T-helper 1 cell (primary cell): ENCODE measurements at places on chromosomes 7 and 10.
A peak's percentile ranks its signal among the peaks of the same experiment; 100 is the strongest.

GRCh38 chr7:154750353-154750801 lies 252.5 kb downstream of the PAXIP1 start:
- no peak for DNase-seq

GRCh38 chr10:77685432-77685831 lies 47.8 kb upstream of the KCNMA1 start:
- DNase-seq, result no peak

DNA sequence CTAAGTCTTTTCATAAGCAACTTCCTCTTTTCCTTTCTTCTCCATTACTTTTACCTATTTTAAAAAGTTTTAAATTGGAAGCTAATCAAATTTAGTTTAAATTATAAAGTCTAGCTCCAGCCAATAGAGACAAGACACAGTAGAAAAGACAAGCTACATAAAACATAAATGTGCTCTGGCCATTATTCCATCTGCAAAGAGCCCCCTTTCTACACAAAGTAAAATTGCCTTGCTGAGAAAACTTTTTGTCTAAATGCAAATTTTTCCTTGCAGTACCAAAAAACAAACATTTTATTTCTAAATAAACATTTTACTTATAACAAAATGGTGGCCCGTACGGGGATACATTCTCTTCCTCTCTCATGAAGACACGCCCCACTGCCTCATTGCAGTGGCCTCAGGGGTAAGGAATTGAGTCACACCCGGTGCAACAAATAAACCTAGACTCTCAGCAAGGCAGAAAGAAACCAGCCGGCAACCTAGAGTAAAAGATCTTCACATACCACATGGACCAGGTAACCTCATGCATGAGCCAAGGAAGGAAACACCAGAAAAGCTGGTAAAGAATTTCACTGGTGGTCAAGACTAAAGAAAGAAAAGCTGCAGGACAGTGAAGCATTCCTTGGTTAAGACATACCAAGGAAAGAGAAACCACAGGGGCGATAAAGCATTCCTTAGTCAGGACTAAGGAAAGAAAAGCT lies 71.6 kb upstream of the ZNF746 start:
- no peak for DNase-seq

DNA sequence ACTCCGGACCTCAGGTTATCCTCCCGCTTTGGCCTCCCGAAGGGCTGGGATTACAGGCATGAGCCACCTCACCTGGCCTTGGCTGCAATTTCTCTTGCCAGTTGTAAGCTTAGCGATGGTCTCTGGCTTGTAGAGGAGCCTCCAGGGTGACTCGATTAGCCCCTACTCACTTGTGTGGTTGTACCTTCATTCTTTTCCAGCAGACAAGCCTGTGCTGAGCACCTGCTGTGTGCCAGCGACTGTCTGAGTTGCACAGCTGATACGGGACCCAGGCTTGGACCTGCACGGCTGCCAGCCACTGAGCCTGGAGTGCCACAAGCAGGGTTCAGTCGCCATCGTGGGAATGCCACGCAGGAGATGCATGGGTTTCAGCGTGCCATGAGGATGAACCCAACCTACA lies 42.0 kb upstream of the DNAJB6 start:
- DNase-seq, result no peak

- DNase-seq, result no peak
These were observed 12.2 kb downstream of the TAS2R16 start for GRCh38 chr7:122983261-122983660.

DNA sequence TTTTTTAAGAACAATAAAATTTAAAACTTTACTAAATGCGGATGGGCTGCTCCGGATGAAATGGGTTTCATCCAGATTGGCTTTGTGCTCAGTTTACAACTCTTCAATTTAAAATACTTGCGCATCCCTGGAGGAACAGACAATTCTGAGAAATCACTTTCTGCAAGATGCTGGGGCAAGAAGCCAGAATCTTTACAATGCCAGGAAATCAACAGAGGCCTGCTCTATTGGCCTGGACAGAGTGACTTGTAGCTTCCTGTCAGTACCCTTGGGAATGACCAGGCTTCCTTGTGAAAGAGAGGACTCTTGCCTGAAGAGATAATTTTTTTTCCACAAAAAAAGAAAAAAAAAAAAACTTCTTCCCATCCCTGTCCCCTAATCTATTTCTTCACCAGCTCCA lies 3.9 kb upstream of the FAM13C start:
- no peak for DNase-seq

- no peak for DNase-seq
These were observed 35.9 kb downstream of the ACSM6 start for GRCh38 chr10:95229724-95230627.

GRCh38 chr7:50591098-50591479 lies 25.9 kb upstream of the DDC start:
- no peak for DNase-seq

DNA sequence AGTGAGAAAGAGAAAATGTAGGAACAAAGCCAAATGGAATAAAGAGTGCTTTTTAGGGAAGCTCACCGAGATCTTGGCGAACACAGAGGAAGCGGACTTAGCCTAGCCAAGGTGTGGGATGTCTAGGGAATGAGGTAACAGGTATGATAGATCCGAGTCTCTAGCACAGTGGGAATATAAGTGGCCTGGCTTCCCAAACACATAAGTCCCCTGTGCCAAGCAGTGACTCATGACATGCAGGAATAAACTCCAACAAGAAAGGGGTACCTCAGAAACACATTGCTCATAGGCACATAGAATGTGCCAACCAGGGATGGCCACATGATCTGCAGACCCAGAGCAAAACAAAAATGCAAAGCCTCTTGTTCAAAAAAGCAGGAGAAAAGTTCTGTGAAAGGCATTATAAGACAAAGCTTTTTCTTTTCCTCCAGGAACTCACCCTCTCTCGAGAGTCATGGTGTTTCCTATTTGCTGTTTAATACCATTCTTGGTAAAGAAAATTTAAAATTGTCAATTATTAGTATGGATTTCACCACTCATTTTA lies 542.5 kb downstream of the GATA3 start:
- no peak for DNase-seq

DNA sequence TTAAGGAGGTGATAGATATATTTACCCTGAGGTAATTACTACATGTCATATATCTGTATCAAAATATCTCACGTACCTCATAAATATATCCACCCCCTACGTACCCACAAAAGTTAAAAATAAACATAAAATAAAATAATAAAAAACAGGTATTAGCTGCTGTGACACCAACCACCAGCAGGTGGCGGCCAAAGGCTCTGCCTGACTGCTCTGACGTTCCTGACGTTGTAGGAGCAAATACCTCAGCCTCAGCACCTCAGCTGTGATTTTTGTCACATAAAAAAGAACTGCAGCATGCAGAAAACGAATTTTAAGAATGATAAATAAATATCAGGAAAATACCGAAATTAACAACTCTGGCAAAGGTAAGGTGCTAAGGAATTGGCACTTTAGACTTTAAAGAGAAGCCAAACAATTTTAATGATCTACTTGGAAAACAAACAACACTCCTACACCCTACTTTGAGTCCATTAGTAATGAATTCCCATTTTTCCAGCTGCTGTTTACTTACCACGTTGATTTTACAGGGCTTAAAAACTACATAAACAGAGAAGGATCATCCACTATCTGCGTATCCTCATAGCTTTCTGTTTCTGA lies 125.4 kb upstream of the TARP start:
- peak; percentile 30 for DNase-seq

GRCh38 chr10:35462491-35462934 lies 126.2 kb downstream of the CCNY start:
- DNase-seq, result no peak

- DNase-seq, result peak; percentile 29
These were observed 844 bp downstream of the NRF1 start for GRCh38 chr7:129612112-129613015.

DNA sequence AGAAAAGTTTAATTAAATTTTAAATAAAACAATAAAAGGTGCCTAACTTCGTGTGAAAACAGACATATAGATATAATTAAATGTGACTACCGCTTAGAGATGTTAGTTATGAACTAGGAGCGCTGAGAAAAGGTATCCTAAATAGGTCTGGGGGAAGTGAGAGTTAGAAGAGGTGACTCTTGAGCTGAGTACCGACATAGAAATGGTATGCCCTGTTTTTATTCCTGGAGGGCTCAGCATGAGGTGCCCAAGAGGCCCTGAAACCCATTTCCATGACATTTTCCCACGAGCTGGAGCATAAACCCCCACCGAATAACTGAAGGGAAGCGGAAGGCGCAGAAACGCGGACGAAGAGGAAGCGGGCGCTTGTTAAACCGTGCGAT lies 433 bp upstream of the STARD3NL start:
- DNase-seq, result no peak

- DNase-seq, result no peak
These were observed 103.3 kb upstream of the IGFBP3 start for GRCh38 chr7:46024263-46024916.

DNA sequence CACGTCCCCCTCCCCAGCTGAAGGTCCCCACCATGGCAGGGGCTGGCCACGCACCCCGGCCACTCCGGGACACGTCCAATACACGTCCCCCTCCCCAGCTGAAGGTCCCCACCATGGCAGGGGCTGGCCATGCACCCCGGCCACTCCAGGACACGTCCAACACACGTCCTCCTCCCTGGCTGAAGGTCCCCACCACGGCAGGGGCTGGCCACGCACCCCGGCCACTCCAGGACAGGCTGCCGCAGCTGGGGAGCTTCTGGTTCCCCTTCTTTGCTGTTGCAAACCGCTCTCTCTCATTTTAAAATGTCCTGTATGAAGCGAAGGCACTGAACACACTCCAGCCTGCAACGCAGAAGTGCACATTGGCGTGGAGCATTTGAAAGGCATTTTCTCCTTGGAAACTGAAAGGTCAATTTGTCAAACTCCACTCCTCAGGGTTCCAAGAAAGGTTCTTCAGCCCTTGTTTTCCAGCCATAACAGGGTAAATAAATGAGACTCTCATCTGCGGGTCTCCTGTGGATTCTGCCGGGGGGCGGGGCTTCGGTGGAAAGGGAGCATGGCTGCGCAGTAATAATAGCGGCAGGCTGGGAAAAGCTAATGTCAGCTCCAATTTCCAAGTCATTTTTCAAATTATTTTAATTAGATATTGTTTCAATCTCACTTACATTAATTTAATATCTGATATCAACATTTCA lies 580.3 kb downstream of the DNAJB6 start:
- no peak for DNase-seq

DNA sequence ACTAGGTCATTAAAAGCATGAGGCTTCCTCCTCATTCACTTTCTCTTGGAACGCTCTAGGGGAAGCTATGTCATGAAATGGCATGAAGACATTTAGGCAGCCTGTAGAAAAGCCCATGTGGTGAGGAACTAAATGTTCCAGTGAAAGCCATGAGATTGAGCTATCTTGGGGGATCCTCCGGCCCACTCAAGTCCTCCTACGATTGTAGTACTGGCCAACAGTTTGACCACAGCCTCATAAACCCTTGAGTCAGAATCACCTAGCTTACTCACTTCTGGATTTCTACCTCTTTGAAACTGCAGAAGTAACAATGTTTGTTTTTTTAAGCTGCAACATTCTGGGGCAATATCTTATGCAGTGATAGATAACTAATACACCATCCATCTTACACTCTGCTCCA lies 605.1 kb downstream of the SORCS1 start:
- DNase-seq, result no peak

DNA sequence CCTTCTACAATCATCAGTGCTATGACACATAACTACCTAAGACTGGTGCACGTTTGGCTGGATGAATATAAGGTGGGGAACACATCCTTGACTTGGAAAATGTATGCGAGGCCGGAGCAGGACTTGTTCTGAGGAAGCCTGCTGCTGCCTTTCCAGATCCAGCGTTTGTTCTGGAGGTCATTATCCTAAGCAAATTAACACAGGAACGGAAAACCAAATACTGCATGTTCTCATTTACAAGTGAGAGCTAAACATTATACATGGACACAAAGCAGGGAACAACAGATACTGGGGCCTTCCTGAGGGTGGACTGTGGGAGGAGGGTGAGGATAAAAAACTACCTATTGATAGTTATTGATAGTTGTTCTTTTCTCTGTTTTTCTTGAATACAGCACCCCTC lies 10.8 kb upstream of the GALNT11 start:
- DNase-seq, result no peak

DNA sequence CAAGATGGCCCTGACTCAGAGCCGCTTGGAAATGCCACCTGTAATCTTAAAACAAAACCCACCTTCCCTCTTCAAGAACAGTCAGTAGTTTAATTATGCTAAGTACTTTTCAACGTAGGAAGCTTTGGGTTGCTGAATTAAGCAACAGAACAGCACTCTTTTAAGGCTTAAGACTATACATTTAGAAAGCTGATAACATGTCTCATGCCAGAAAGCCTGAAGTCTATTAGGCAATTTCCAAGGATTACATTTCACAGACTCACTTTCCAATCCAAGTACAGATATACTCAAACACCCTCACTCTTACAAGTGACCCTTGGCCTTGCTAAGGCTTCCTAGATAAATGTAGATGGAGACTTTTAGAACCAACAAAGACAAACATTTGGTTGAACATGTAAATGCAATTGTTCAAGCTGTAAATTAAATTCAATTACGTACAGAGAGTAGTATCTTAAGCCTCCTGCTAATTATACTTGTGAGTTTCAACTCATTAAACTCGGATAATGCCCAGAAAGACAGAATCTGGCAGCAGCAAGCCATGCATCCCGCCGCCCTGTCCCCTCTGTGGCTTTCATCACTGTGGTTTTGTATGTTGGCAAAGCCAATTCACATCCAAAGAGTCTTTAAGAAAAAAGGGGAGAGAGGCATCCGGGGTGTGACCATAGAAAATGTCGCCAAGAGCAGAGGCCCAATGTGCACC lies 283.1 kb upstream of the NRP1 start:
- no peak for DNase-seq

DNA sequence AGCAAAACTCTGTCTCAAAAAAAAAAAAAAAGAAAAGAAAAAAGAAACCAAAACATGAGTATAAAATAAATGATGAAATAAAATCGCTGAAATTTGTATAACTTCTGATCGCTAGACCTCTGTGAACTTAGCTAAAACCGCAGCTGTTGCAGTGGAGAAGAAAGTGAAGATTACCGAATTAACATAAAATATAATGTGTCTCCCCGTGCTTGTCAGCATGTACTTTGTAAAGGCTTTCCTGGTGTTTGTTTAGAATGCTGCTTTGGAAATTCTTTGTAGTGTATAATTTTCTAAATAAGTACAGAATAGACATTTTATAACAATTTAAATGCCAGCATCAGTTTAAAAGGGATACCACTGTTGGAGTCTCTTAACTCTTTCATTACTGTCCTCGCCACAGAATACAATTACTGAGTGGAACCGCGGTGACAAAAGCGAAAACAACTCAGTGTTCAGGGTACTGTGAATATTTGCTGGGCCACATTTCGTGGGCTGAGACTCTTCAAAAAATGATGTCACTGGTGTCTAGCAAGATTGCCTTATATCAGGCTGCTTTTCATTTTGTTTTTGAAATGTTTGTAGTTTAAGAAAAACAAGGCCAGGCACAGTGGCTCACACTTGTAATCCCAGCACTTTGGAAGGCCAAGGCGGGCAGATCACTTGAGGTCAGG lies 167.7 kb downstream of the NSUN6 start:
- DNase-seq, result no peak

- no peak for DNase-seq
These were observed 8.4 kb downstream of the FAM237B start for GRCh38 chr7:90312745-90313144.

- DNase-seq, result no peak
These were observed 604 bp upstream of the STAM start for GRCh38 chr10:17643339-17643754.
